ENCODE measurements at places on chromosomes 16 and 17.

DNA sequence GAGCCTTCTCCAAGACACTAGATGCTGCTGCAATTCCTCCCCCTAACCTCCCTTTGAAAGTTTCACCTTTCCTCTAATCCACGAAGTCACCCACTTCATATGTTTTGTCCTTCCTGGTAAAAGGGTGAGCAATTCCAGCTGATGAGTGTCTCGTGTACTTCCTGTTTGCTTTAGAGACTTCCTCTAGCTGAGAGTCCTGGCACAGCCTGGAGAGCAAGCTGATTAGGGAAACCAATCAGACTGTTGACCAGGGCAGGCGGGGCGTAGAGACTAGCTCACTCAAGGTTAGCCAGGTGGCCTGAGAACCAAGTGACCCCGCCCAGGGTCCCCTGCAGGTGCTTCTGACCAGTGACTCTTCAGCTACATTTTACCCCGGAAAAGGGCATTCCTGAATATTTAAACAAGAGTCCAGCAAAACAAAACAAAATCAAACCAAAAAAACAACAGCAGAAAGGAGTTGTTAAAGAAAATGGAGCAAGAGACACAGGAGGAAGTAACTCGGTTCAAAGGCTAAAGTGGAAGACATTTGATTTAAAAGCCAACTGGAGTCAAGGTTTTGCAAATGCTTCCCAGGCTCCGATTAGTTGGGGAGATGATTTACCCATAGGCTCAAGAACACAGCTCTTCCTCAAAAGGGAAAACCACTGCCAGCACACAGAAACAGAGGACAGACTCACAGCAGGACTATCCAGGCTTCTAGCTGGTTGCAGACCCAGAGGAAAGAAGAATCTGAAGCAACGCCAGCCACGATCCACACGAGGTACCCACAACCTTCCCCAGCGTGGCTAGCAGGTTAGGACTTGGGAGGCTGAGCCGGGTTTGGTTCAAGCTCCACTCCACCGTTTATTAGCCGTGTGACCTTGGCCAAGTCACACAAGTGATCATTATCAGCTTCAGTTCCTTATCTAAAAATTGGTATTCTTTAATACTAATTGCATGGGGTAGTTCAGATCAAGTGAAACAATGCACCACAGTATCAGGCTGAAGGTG is 13.4 kb downstream of the HSPB9 start:
- peak; percentile 90 for DNase-seq

DNA sequence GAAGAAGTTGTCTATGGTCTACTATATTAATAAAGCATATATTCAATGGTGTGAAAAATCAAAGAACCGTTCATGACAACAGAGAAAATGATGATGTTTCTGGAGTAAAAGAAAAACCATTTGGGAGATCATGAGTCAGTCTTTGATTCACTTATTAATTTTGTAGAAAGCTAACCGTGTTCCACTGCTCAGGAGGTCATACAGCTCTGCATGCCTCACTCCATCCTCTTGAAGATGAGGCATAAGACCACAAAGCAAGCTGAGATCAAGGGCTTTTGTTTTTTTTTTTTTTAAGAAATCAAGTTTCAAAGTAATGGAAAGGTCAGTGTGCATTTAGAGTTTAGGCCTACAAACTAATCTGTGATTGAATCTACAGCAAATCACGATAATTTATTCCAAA is 206.4 kb downstream of the CEP112 start:
- peak; percentile 9 for DNase-seq

- DNase-seq, result peak; percentile 93
Observed at GRCh38 chr16:17334096-17334495, 136.7 kb downstream of the XYLT1 start.

GRCh38 chr16:86534779-86535615 is 20.0 kb downstream of the MTHFSD start:
- DNase-seq, result peak; percentile 38

DNA sequence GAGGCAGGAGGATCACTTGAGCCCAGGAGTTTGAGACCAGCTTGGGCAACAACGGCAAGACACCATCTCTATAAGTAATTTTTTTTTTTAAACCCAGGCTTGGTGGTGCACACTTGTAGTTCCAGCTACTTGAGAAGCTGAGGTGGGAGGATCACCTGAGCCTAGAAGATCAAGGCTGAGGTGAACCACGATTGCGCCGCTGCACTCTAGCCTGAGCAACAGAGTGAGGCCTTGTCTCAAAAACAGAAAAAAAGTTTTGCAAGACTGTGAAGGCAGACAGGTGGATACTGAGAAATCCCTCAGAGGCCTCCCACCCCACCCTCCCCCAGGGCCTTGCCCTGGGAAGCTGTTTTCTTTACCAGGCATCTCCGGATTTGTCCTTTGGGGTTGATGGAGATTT is 125.4 kb downstream of the MGAT5B start:
- no peak for DNase-seq

DNA sequence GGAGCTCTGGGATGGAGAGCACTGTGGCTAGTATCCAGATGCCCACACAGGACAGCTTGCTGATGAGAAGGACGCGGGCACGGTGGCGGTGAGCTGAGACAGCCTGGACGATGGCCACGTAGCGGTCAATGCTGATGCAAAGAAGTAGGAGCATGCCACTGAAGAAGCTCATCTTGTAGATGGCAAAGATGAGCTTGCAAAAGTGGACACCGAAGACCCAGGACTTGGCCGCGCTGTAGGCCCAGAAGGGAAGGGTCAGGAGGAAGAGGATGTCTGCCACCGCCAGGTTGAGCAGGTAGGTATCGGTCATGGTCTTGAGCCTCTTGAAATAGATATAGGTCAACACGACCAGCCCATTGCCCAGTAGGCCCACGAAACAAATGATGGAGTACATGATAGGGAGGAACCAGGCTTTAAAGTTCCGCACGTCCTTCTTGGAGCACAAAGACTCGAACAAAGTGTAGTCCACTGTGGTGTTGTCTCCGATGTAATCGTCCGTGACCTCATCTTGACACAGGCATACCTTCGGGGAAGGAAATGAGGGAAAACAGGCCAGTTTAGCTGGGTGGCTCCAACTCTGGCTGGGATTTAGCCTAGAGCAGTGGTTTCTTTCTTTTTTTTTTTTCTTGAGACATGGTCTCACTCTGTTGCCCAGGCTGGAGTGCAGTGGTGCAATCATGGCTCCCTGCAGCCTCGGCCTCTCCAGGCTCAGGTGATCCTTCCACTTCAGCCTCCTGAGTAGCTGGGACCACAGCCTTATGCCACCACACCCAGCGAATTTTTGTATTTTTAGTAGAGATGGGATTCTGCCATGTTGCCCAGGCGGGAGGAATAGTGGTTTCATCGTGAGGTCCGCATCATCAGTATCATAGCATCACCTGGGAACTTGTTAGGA is 9.7 kb downstream of the CCR7 start:
- no peak for DNase-seq

DNA sequence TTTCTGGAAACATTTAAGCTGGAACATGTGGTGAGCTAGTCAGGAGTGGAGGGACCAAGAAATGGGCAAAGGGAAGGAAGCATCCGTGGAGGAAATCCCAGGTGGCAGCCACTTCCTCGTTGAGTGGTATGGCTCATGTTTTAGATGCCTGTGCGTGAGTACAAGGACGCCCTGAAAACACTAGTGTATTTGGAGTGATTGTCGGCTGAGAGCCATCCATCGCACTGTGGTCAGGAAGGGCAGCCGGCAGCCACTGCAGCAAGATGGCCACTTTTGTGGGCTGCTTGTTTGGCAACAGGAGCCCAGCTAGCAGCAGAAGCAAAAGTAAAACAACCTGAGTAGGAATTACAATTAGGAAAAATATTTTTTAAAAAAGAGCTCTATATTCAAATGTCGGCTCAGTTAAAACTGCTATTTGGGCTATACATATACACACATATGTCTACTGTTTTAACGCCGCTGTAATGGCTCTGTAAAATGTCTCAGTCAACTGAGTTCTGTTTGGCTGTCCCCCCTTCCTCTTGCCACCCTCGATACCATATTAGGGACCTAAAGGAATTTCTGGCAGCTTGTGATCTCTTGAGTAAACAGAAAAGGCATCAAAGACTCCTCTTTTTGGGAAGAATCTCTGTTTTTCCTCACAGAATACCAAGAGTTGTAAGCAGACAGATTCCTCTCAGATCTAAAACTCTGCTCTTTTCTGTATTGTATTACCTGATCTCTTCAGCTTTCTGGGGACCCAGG is 39.2 kb downstream of the BRD7 start:
- DNase-seq, result no peak

DNA sequence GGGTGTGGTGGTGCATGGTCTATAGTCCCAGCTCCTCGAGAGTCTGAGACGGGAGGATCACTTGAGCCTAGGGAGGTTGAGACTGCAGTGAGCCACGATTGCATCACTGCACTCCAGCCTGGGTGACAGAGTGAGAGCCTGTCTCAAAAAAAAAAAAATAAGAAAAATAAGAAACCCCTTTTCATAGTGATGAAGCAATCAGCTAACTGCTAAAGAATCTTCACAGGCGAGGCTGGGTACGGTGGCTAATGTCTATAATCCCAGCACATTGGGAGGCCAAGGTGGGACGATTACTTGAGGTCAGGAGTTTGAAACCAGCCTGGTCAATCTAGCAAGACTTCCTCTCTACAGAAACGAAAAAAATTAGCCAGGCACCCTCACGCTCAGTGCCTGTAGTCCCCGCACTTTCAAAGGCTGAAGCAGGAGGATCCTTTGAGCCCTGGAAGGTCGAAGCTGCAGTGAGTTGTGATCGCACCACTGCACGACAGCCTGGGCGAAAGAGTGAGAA is 760 bp downstream of the SLFN12L start:
- no peak for DNase-seq

DNA sequence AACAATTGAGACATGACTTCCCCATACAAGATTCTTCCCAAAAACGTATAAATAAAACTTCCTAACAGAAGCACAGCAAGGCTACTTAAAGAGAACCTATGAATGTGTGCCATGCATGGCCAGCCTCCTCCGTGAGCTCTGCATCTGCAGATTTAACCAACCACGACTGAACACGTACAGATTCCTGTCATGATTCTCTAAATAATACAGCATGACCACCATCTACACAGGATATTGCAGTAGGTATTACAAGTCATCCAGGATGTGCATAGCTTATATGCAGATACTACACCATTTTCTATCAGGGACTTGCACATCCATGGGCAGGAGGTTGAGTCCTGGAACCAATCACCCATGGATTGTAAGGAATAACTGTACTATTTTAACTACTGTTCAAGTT is 1.4 kb upstream of the QRICH2 start:
- no peak for DNase-seq

DNA sequence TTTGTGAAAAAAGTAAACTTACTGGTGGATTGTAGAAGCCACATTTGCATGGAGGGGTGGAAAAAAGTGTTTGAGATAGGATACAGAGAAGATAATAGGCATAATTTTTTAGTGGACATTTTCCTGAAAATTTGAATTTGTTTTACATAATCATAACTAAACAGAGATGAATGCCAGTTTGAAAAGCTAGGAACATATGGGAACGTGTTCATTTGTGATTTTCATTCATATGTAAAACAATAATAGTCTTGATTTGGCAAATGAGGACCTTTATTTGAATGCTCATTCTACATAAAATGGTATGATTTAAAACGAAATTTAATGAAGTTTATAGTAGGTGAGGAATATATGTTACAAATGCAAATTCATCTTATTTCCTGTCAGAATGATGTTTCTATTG is 263.9 kb downstream of the BCAS3 start:
- no peak for DNase-seq

GRCh38 chr17:6079155-6079888 is 9.1 kb downstream of the WSCD1 start:
- no peak for DNase-seq

DNA sequence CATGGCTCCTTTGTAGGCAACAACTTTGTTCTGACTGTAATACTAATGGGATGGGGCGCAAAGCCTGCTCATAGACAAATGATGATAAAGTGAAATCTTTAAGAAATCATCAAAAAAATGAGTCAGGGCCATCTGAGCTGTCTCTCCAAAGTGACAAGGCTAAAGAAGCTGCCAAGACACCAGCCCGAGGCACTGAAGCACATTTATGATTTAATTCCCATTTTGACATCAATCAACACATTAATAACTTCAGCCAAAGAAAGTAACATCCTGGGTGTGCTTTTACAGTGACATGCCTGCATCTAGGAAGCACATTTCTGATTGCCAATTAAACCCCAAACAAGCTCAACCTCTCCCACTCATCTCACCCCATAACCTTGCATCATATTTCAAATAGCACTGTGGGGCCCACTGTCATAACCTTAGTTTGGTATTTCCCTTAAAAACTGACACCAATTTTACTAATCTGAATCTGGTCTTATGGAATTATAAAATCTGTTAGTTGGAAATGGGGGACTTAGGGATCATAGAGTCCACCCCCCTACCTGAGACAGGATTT is 676.6 kb downstream of the TOX3 start:
- no peak for DNase-seq

DNA sequence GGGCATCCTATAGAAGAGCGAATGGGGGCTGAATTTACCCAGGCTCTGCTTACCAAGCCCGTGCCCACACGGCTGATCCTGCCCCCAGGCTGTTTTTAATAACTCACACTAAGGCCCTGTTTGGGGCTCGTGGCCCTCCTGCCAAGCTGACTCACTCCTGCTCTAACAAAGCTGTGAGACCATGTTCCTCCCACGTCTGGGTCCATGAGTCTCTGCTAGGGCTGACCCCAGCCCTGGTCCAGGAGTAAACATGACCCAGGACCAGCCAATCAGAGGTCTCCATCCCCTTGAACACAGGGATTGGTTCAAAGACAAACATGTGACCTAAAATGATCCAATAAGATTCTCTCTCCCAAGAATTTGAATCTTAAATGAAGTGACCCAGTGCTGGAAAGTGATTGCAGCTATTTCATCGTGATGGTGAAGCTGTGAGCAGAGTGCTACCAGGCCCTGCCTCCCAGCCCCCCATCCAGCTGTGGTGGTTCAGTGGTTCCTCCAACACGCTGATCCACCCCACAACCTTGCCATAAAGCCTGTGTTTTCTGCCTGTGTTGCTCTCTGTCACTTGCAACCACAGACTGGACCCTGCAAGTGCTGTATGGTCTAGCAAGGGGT is 57.2 kb downstream of the C16orf82 start:
- no peak for DNase-seq

DNA sequence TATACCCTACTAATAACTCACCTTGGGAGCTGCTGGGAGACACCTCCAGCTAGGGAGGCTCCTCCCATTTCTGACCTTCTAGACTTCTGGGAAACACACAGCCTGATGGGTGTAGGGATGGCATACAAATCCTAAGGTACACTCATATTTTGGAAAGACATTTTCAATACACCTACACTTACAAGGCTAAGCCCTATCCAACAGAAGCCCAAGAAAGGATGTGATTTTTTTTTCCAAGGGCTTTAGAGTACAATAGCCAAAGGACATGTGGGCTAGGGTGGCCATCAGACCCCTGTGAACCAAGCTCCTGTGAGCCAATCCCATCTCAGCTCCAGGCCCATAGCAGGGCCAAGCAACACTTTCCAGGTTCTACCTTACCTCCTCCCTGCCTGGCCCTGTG is 143.9 kb downstream of the AATF start:
- DNase-seq, result no peak

DNA sequence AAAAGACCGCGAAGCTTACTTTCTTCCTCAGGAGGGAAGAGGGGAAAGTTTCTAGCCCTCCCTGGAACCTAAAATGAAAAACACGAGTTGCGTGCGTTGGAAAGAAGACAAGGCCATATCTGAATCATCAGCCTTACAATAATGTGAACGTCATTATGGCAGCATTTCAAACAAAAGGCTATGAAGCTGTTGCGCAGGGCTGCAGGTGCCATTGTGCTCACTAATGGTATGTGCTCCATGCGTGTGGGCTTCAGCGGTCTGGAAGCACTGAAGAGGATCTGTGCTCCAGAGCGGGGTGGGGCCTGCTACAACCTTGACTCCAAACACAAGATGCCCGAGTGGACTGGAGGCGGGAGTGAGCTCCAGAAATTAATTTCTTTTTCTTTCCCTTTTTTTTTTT is 12.1 kb upstream of the CYB5B start:
- peak; percentile 83 for DNase-seq

- DNase-seq, result no peak
Observed at GRCh38 chr17:73657473-73658116, 13.3 kb upstream of the SDK2 start.

Measured in osteoblast (primary cell).